Stimulated activated CD8-positive, alpha-beta memory T cell treated with anti-CD3 and anti-CD28 coated beads, Interleukin-15, amount 100 ng/mL, for 24 hours (primary cell): ENCODE measurements at places on chromosomes 6 and 20.
A peak's percentile ranks its signal among the peaks of the same experiment; 100 is the strongest.

GRCh38 chr20:15597306-15597705 lies 975.9 kb downstream of the KIF16B start:
- DNase-seq, result no peak

DNA sequence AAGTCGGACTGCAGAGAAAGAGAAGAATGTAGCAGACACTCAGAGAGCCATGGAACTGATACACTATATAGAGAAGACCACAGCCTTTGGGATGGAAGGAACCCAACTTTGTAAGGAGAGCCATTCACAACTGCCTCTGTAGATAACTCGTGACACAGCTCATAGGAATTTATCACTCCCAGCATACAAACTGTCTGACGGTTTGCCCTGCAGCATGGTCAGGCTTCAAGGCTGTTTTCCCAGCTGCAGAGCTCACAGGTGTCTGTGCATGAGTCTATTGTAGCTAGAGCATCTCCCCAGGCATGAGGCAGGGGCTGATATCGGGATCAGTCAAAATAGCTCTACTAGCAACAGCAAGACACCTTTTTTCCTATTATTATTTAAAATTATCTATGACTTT lies 130.5 kb upstream of the DTNBP1 start:
- no peak for DNase-seq

DNA sequence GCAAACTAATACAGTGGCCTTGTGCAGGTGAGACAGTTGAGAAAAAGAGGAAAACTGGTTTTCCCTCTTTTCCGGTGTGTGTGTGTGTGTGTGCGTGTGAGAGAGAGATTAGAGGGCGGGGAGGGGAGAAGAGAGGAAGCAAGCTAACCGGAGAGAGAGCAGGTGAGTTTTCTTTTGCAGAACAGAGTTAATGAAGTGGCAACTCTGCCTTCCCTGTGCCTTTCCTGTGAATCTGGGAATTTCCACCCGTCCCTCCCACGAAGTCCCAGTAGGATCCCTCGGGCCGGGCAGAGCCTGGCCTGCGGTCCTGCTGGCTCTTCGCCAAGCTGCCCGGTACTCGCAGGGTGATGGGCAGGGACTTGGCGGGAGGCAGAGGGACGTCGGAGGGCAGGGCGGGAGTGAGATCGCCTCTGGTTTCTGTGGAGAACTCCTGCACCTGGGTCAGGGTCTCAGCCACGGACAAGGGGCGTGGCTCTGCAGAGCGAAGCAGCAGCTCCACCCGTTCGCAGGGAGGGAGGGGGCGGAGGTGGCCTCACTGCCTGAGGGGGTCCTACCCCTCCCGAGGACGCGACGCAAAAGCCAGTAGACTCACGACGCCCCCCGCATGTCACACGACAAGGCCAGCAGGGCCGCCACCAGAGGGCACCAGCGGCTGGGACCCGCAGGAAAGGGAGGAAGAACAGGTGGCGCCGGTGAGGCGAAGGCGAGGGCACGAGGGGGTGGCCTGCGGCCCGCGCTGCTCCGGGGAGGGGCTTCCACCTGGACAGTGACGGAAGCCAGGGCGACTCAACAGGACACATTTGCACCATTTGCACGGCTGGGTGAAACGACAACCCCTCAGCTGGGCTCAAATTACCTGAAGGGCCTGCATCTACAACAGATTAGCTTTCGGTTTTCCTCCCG lies 51.2 kb upstream of the RNF182 start:
- DNase-seq, result peak; percentile 46

- no peak for DNase-seq
Observed at GRCh38 chr6:17091122-17091521, 10.7 kb upstream of the STMND1 start.

DNA sequence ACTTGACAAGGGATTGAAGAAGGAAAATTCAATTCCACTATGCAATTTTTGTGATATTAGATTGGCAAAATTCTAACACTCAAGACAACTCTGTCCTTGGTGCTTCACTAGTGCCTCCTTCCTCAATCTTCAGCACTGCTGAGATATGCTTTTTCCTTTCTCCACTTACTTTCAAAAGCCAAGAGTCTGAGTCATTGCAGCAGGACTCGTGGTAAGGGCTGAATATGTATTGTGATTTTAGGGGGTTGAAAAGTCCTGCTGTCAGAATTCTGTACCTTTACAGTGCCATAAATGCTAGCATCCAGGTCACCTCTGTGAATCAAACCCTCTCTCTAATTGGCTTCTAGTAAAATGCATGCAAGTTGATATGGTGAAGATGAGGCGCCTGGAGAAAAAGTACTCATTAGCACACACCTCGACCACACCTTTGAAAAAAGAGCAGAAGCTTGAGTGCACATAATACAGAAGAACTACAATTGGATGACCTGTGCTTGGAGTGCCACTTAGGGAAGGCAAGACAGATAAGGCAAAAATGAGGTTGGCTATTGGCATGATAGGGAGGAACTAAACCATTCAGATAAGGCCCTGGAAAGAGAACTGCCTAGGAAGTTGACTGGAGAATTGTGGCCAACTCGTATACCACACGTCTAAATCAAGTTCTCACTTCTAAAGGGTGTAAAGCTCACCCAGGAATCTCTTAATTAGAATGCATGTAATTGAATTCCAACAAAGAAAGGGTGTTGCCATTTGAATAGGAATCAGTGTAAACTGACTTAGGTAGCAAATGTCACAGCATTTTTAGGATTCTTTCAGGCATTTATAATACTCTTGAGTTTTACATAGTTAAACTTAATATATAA lies 43.6 kb upstream of the FAM83B start:
- no peak for DNase-seq

DNA sequence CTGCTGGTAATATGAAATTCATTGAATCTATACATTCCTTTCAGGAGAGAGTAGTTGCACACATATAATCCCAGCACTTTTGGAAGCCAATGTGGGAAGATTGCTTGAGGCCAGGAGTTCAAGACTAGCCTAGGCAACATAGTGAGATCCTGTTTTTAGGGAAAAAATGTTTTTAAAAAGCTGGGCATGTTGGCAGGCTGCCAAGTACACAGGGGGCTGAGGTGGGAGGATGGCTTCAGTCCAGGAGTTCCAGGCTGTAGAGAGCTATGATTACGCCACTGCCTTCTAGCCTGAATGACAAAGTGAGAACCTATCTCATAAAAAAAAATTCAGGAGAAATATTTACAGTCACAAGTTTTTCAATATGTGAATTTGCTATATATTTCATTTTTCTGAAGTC lies 71.9 kb downstream of the GRM1 start:
- DNase-seq, result no peak

GRCh38 chr20:16441546-16442164 lies 131.6 kb downstream of the KIF16B start:
- DNase-seq, result no peak

DNA sequence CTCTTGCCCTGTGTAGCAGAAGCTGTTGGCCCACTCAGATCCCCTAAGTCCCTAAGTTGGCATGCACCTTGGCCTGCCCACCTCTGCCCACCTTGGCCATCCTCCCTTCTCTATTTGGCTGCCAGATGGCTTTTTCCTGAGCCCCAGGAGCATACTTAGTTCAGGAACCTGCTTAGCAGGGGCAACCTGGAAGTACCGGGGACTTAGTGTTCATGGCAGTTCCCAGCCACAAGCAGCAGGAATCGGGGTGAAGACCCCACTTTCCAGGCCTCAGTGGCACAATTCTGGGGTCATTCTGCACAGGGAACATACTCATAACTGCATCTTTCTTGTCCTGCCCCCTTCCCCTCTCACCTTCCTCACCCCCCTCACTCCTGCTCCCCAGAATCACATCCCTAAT lies 158.0 kb upstream of the PMEPA1 start:
- no peak for DNase-seq

DNA sequence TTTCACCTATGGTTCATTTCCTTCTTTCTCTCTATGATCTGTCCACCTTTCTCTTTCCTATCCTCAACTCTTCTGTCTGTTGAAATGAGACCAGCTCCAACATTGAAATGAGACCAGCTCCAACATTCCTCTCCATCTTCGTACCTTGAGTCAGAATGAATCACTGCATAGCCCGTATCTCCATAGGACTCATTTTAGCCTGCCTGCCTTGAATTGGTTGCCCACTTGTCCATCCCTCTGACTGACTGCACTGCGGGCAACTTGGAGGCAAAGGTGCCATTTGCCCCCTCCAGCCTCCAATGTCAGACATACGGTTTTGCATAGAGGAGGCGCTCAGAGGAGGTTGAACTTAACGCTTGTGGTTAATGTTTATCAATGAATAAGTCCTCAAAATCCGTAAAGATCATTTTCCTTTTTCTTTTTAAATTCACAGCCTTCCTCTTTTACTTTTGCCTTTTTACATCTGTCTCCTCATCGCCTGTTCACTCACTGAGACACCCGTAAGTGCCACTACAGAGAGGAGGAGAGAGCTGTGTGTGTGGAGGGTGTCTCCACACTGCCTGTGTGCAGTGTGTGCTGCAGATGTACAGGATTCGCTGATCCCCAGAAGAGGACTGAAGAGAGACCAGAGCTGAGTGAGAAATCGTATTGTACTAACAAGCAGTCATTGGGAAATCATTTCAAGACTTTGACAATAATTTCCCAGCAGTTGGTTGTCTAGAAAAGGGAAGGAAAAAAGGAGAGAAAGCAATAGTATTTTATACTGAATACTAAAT lies 579.6 kb upstream of the MAP3K7 start:
- no peak for DNase-seq

DNA sequence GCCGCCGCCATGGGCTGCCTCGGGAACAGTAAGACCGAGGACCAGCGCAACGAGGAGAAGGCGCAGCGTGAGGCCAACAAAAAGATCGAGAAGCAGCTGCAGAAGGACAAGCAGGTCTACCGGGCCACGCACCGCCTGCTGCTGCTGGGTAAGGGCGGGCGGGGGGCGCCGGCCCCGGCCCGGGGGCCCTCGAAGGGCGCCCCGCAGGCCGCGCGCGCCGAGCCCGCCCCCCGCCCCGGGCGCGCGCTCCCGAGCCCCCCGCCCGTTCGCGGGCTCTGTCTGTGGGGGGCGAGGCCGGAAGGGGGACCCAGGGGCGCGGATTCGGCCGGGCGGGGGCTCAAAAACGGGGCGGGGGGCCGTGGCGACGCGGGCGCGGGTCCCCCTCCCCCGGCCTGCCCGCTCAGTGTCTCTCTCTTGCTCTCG lies 39.2 kb downstream of the GNAS start:
- no peak for DNase-seq

DNA sequence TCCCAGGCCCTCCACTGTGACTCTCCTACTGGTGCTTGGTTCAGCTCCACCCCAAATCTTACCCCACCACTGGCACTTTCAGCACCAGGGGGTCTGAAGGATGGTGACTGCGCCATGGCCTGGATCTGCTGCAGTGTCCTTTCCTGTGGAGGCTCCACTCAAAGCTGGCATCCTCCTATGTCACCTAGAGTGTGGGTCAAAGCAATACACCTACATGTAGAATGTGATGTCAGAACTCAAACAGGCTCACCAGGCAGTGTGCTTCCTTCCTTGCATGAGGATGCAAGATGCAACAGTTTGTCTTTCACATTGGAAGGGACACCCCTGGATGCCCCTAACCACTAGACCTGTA lies 32.8 kb upstream of the MICB start:
- DNase-seq, result no peak

GRCh38 chr20:23923891-23924435 lies 44.4 kb upstream of the CST5 start:
- DNase-seq, result no peak
